CD4-positive, alpha-beta T cell treated with Interleukin-4 for 1 hour (primary cell): ENCODE measurements at places on chromosomes 3 and 15.

- DNase-seq: no peak
Measured at GRCh38 chr3:42906070-42906847, at the start of gene ZNF662. TSS of gene ZNF662 (plus strand) at chr3:42906142. CDS start at chr3:42908115, 1,973 bp downstream.

- no peak for DNase-seq
Measured at GRCh38 chr15:100186960-100187359, 154.8 kb downstream of the ADAMTS17 start.

- no peak for DNase-seq
Measured at GRCh38 chr3:108569336-108569735, 19.9 kb downstream of the CIP2A start.

DNA sequence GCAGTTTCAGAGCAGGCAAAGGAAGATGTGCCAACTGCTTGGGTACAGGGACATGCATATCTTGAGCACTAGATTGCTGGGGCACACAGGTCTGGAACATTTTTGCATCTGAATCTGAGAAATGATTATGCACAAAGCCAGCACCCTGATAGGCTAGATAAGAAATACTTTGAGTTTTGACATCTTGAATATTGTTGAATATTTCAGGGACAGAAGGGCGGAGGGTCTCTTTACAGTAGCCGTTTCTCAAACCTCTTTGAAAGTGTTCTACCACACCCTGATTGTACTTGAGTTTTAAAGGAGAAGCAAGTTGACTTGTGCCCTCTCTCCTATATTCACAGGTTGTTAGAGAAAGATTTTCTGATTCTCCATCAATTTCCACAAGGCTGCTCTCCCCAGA, 188.1 kb upstream of the STRIT1 start:
- no peak for DNase-seq

- no peak for DNase-seq
Measured at GRCh38 chr15:37016231-37016630, 84.1 kb downstream of the MEIS2 start.

GRCh38 chr3:47314056-47314764, 31.5 kb downstream of the KLHL18 start:
- no peak for DNase-seq

GRCh38 chr3:179438841-179439240, 12.4 kb downstream of the GNB4 start:
- DNase-seq: no peak

- no peak for DNase-seq
Measured at GRCh38 chr3:71228156-71228866, 355.2 kb downstream of the FOXP1 start.
